ENCODE measurements at places on chromosomes 11 and 22.

DNA sequence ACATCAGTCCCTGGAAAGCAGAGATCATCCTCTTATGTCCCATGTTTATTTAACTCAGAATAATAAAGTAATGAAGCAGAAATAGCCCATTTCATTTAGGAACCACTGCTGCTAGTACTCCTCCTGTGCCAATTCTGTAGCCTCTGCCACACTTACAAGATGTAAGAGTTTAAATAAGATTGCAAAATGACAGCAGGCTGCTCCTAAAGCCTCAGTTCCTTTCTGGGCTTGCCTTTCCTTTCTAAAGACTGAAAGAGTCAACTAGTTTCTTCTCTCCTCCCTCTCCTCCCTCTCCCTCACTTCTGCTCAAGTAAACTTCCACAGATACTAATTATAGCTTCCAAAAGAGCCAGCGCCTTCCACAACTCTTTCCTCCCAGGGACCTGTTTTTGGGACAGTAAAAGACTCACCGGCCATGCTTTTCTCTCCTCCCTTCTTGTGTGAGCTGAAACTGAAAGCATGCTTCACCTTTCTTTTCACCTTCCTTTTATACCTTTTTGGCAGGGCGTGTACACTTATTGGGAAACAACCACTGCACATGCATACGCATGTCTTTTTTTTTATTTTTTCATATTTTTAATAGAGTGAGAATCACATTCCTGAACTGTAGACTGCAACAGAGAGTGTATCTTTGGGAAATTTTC lies 26.1 kb upstream of the CARD16 start:
- no peak for DNase-seq

DNA sequence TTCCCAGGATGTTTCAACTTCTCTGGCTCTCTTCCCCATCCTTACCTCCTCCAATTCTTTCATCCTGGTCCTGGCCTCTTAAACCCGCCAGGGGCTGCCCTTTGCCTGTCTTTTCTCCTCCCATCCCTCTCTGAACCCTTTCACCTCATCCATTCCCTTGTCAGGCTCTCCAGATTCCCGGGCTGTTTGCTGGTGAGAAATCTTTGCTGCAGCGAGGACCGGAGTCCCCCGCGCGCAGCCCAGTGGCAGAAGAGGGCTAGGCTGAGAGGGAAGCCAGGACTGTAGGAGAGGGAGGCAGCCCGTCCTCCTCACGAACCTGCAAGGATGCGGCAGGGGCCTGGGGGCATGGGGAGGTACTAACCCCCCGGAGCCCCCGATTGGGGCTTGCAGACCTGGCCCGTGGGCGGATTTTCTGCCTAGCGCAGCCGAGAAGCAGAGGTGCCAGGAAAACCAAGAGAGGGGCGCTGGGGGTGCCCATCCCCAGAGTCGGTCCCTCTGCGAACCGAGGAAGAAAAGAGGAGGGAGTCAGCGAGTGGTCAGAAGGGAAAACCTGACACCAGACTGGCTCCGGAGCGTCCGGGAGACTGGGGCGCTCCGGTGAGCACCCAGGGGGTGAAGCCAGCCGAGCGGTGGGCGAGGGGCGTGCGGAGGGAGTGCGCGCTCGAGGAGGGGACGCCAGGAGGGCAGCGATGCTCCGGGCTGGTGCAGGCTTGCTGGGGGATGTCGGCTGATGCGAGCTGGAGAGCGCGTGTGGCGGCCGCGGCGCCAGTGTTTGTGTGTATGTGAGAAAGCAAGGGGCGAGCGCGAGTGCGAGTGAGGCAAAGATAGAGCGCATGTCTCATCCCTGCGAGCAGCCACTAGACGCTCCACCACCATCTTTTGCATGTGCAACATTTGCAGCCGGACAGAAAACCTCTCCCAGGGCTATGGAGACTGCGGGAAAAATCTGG lies at the start of gene GRIA4:
GRIA4 (plus strand) TSS at position 242 of the 950 bp plus-strand sequence. CDS start 925 bp downstream, outside the sequence.
- no peak for DNase-seq

GRCh38 chr22:29313126-29313575 lies 2.3 kb downstream of the RASL10A start:
- DNase-seq = peak; percentile 41

DNA sequence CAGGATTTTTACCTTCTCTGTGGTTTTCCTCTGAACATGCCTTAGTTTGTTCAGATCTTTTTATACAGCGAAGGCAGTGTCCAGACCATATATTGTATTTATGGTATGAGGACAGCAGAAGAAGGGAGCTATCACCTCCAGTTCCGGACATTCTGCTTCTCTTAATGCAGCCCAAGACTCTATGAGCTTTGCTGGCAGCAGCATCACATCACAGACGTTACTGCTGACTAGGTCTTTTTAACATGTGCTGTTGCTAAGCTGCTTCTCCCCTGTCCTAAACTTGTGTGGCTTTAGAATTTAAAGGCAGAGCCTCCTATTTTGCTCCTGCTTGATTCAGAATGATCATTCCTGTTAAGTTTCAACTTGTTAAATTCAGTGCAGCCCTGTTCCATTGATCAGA lies 13.4 kb downstream of the MICAL2 start:
- DNase-seq = no peak

- no peak for DNase-seq
These were observed 24.9 kb downstream of the SIAE start for GRCh38 chr11:124648610-124649009.

- DNase-seq = no peak
These were observed 1251.7 kb upstream of the RAG2 start for GRCh38 chr11:37849706-37850105.

- DNase-seq = no peak
These were observed 46.5 kb downstream of the AHNAK start for GRCh38 chr11:62499944-62500649.

GRCh38 chr11:109785714-109786113 lies 307.5 kb upstream of the ZC3H12C start:
- DNase-seq = no peak

DNA sequence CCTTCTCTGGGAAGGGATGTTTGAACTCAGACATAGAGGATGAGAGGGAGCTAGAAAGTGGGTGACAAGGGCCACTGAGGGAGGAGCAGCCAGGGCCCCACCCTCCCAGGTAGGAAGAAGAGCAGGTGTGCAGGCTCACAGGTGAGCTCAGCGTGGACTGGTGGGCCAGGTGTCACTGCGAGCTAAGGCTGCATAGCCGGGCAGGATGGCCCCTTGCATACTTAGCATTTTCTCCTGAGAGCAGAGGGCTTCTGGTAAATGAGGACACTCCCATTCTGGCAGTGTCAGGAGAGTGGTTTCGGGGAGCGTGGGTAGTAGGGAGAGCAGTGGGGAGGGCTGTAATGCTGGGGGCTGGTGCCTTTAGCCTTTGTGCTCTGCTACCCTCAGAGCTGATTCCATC lies 843.4 kb downstream of the TBC1D22A start:
- no peak for DNase-seq

DNA sequence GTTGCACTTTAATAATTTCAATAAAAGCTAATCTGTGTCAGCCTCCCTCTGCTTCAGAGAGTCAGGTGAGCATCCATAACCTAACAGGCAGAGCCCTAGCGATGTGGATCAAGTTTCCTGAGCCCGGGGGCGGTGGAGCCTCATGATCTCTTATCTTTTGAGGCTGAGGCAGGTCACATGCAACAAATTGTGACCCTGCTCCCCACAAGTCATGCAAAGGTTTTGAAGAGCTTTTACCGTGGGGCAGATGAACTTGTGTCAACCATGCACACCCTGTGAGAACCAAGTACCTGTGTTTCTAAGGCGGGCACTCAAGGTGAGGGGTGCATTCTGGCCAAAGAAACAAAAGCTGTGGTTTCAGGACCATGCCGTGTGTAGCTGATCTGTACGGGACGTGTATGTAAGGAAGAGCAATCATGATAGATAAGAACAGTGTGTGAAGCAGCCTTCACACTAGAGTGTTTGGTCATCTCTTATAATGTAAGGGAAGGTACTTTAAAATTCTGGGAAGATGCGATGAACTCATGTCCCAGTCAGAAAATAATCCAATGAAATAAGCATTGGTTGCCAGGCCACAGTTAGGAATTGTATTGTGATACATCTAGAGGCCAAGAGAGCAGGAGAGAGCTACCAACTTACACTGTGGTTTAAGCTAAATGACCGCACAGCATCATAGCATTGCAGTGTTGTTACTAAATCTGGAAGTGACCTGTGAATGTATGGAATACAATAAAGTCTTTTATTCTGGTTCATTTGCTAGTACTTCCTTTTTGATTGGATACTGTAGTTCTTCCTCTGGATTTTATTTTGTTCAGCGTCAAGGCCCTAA lies 49.8 kb downstream of the DKK3 start:
- no peak for DNase-seq

- no peak for DNase-seq
These were observed 55.0 kb downstream of the AP2A2 start for GRCh38 chr11:980438-981357.

DNA sequence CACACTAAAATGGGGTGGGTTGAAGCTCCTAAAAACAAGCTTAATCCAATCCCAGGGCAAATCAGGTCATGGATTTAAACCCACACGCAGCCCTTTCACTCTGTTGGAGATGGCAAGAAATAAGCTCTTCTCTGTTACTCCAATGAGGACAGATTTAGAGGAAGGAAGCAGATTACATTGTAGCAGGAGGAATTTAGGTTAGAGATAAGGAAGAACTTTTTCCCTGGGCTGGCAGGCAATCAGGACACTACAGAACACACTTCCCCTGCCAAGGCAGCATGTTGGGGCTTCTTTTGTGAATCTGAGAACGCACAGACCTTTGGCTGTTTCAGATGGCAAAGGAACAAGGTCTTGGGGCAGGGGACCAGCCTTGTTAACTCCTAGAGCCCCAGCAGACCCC lies 46.2 kb downstream of the C11orf58 start:
- DNase-seq = no peak

- no peak for DNase-seq
These were observed 5.2 kb downstream of the RASSF7 start for GRCh38 chr11:565921-566509.

GRCh38 chr11:122304306-122304705 lies 188.3 kb upstream of the BLID start:
- DNase-seq = no peak

- no peak for DNase-seq
These were observed 2.0 kb upstream of the ESRRA start for GRCh38 chr11:64303109-64304031.

GRCh38 chr11:27216270-27217149 lies 146.5 kb downstream of the CCDC34 start:
- DNase-seq = no peak

DNA sequence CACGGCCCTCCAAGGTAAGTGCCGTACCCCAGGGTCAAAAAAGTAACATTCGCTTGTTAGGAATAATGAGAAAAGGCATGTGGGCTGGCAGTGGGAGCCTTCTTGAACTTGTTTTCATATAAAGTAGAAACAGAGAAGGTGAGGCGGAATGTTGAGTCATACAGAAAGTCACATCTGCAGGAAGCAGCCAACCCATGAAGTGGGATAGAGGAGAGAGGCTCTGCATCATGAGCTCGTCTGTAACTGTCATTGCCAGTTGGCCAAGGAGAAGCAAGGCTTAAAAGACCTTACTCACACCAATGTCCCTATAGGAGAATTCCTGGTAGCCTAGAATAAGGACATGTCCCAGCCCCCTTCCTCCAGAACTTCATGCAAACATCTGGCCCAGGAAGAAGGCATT lies 253.3 kb downstream of the BUD13 start:
- DNase-seq = no peak

All from activated CD8-positive, alpha-beta T cell treated with anti-CD3 and anti-CD28 coated beads, Interleukin-2, amount 10 ng/mL, durations not matched to agents 7 days and 5 days (primary cell).